Head of caudate nucleus (tissue), 42 donors: ENCODE measurements at places on chromosomes 4 and X.

GRCh38 chr4:39102297-39102696 is 40.3 kb downstream of the KLHL5 start:
- DNase-seq, result no peak

GRCh38 chr4:56160636-56161035 is 211.9 kb downstream of the CEP135 start:
- no peak for DNase-seq

DNA sequence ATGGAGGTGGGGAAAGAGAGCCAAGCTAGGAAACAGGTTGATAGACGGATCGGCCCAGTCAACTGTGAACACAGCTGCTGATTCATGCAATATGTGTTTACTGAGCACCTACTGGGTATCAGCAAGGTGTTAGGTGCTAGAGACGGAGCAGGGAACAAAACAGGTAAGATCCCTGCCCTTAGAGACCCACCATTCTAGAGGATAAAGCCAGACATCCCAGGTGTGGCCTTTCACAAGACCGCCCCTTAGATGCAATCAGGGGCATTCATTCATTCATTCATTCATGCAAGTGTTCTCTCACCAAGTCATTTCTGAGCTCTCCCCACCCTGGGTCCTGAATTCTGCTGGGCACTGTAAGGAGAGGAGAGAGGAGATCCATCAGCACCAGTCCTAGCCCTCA is 20.2 kb upstream of the MTM1 start:
- DNase-seq, result no peak

DNA sequence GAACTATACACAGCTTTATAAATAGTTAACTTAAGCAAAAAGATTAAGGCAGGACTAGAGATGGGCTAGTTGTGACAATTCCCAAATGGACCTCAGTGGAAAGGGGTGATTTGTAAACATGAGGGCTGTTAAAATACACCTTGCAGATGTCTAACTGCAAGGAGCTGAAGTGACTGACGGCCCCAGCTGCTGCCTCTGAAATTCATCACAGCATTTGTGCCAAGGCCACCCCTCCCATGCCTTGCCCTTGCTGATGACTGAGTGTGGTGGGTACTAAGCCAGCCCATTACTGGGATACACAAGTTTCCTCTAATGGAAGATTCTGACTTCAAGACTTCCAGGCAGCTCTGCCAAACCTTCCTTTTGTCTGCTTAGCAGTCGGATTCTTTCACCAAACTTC is 23.7 kb upstream of the EGFL6 start:
- DNase-seq, result no peak

GRCh38 chr4:44118971-44119680 is 329.5 kb downstream of the KCTD8 start:
- no peak for DNase-seq

GRCh38 chr4:77493120-77493752 is 112.4 kb upstream of the CXCL13 start:
- DNase-seq, result no peak

DNA sequence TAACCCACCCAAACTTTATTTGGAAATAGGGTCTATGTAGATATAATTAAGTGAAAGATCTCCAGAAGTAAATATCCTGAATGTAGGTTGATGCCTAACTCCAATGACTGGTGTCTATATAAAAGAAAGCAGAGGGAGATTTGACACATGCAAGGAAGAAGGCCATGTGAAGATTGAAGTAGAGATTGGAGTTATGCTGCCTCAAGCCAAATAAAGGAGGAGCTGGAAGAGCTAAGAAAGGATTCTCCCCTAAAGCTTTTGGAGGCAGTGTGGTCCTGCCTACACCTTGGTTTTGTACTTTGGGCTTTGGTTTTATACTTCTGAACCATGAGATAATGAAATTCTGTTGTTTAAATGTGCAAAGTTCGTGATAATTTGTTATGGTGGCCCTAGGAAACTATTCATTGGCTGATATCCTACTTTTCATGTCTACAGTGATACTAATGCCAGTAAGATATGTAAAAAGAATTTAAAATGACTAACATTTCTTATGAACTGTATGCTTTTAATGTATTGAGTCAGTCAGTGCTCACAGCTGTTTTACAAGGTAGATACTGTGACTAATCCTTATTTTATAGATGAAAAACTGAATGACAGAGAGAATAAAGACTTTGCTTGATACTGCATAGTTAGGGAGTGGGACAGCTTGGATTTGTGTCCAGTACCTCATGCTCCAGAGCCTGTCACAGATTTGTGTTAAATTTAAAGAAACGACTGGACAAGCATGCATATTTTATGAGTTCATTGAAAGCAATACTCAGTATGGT is 5.9 kb upstream of the RAB40AL start:
- DNase-seq, result no peak

- DNase-seq, result no peak
Measured at GRCh38 chr4:185020293-185020808, 2.1 kb downstream of the HELT start.
